ENCODE measurements at places on chromosomes 13 and 19.
A peak's percentile ranks its signal among the peaks of the same experiment; 100 is the strongest.

GRCh38 chr19:51573331-51573730 lies 2.2 kb downstream of the ZNF175 start:
- no peak for DNase-seq

DNA sequence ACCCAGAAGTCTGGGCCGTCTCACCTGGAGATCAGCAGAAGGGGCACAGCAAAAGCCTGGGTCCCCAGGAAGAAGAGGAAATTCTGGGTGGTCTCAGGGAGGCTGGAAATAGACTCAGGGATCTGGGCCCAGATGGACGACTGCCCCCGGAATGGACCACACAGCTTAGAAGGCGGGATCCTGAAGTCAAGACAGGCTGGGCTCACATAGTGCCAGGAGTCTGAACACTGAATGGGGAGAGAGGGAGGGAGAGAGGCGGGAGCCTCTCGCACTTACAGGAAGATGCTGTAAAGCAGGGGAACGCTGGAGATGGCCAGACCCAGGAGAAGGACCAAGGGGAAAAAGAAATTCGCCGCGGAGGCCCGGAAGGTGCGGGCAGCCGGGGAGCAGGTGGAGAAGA lies 1.3 kb upstream of the LENG1 start:
- no peak for DNase-seq

GRCh38 chr13:114130837-114131582 lies 1.4 kb downstream of the RASA3 start:
- peak; percentile 80 for DNase-seq

DNA sequence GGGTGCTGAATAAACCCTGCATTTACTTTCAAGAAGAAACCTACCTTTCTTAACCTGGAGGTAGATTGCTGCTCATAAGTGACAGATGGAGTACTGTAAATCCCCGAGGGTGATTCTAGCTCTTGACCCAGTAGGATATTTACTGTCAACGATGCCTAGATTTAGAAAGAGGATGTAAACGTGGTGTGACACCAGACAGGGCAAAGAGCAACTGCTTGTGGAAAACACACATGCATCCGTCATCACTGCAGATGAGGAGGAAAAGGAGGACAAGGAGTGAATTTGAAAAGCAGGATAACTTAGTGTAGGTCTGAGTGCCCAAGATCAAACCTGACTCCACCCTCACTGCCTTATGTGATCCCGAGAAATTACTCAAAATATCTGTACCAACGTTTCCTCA lies 9.8 kb upstream of the CLN5 start:
- no peak for DNase-seq

- no peak for DNase-seq
Measured at GRCh38 chr19:34502582-34503411, 21.2 kb downstream of the WTIP start.

- no peak for DNase-seq
Measured at GRCh38 chr13:101967781-101968180, 434.1 kb downstream of the FGF14 start.

DNA sequence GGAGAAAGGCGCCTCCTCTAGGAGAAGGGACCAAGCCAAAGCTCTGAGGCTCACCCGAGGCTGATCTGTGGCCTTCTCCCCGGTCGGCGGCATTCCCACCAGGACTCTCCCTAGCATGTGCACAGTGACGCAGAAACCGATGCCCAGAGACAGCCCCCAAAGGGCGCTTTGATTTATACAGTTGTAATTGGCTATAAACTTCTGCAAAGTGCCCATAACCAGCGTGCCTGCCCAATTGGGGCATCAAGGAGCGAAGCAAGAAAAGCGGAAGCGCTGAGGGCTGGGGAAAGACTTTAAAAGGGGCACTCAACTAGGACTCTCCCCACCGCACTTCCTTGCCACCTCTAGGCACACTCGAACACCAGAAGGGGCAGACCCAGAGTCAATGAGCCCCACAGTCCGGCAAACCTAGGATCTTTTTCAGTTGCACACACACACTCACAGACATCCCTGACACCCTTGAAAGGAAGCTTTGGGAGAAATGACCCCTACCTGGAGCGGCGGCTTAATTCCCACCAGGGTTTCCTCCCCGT lies 1.8 kb downstream of the CDX2 start:
- DNase-seq: no peak

- DNase-seq: no peak
Measured at GRCh38 chr13:32086791-32087441, 55.3 kb downstream of the FRY start.

DNA sequence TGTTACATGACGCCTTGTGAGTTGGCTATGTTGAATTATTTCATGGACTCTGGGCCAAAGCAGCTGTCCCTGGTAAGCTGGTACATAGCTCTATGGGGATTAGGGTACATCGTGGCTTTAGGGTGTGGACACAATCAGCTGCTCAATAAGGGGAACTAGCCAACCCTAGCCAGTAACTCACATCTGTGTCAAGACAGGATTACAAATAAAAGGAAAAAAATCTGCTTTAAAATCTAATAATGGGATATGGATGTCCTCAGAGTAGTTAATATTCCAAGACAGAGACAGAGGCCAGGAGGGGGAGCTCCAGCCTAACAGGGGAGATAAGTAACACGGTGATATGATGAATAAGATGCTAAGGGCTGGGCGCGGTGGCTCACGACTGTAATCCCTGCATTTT lies 21.1 kb upstream of the ZNF766 start:
- DNase-seq: no peak

- DNase-seq: no peak
Measured at GRCh38 chr13:22077764-22078163, 406.9 kb downstream of the FGF9 start.

GRCh38 chr13:29522044-29522685 lies 73.3 kb downstream of the SLC7A1 start:
- no peak for DNase-seq

DNA sequence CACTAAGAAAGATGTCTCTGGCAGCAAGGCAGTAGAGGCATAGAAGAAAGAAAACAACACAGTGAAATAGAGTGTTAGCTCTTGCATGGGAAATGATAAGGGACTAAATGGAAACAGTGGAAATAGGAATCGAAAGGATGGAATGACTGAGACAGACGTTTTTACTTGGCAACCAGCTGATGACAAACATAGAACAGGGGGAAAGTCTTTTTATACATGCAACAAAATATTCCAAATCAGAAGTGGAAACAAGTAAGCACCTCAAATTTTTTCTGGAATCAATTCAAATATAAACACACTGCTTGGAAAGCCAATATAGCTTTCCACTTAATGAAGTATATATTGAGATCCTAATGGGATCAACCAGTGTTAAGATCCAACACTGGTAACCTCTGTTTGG lies 110.2 kb downstream of the MZT1 start:
- DNase-seq: no peak

DNA sequence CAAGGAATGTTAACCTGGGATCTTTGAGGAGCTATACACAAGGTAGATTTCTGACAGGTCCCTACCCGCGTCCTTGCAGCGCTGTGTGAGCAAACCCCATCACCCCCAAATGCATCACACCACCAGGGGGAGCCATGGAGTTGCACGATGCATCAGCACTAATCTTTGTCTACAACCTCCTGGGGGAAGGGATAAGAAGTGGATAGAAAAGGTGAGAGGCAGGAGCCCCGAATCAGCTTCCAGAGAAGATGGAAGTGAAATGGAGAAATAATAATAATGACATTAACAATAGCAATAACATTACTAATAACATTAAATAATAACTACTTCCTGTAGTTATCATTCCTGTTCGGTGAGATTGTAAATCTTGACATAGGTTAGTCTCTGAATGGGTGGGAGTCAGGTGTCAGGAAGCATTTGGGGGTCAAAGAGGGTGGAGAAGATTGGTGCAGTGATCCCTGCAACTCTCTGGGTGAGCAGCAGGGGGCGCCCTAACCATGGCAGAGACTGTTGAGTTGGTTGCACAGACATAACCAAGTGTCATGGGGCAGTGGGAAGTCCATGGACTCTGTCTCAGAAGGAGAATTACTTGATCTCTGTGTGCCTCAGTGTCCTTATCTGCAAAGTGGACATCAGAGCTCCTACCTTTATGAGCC lies 16.5 kb downstream of the SIGLEC7 start:
- DNase-seq: peak; percentile 66

GRCh38 chr19:16022251-16022650 lies 54.0 kb upstream of the TPM4 start:
- DNase-seq: no peak

DNA sequence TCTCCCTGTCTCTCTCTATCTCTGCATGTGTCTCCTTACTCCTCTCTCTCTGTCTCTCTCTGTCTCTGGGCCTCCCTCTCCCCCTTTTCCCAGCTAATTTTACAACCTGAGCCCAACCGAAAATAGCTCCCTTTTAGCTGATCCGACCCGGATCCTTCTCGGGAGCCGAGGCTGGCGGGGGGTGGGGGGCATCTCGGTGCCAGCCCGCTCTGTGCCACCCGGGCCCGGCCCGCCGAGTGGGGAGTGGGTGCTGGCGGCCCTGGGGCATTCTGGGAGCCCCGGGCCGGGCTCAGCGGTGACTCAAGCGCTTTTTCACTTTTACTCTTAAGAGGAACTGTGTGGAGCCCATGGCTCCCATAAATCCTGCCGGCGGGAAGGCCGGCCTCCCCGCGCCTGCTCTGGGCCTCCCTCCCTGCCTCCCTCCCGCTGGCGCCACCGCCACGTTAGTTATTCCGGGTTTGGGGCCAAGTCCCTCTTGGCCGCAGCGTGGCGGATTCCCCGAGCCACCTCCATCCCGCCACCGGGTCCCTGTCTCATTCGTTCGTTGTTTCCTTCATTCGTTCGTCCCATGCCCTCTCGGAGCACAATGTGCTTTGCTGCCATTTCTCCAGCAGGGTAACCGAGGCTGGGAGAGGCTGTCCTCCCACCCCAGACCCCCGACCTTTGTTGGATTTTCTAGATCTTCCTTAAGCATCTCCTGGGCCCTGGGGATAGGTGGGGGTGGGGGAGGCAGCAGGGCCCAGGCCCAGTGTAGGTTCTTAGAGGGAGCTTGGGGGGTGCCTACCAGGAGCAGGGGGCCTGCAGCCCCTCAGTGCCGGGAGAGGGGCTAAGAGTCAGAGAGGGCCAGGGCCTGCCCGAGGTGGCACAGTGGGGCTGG lies 3.2 kb downstream of the NFIC start:
- DNase-seq: peak; percentile 61

- DNase-seq: no peak
Measured at GRCh38 chr19:39684267-39684666, 20.0 kb upstream of the LGALS14 start.

DNA sequence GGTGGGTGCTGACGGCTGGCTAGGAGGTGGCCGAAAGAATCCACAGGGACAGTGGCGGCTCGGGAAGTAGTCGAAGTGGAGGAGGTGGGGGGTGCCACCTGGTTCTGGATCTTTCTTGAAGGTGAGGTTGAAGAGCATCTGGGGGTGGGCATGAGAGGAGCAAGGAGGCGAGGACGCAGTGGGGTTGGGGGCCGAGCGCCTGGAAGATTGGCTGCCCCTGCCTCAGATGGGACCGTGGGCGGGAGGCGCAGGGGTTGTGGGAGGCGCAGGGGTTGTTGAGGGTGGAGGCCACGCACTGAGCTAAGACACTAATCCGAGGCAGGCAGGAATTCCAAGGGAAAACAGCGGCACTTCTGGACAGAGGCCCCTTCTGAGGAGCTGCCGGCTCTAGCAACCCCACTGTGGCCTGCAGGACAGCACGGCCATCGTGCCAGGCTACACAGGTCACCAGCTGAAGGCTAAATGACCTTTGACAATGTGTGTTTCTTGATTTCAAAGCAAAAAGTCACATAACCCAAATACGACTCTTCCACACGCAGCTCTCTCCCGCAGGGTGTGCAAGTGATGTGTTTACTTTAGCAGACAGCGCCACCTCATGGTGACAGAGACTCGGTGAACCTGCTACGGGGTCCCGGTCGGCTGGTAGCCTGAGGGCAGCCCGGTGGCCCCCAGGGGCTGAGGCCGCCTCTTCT lies 44.1 kb upstream of the RANBP3 start:
- DNase-seq: peak; percentile 83

DNA sequence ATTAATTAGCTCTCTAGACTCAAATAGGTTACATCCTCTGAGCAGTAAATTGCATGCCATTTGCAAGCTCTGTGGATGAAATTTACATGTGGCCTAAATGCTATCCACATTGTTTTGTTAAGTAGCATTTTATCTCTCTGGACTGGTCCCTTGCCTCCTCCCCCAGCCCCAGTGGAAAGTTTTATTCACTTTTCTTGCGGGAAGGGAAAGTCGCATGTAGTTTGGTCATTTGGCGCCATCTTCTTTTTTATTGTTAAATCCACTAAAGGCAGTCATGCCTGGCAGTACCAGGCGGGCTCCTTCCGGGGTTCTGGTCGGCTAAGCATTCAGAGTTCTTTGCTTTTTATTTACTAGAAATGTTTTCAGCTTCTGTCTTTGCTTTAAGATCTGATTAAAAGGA lies 188.7 kb downstream of the TM9SF2 start:
- DNase-seq: peak; percentile 28

DNA sequence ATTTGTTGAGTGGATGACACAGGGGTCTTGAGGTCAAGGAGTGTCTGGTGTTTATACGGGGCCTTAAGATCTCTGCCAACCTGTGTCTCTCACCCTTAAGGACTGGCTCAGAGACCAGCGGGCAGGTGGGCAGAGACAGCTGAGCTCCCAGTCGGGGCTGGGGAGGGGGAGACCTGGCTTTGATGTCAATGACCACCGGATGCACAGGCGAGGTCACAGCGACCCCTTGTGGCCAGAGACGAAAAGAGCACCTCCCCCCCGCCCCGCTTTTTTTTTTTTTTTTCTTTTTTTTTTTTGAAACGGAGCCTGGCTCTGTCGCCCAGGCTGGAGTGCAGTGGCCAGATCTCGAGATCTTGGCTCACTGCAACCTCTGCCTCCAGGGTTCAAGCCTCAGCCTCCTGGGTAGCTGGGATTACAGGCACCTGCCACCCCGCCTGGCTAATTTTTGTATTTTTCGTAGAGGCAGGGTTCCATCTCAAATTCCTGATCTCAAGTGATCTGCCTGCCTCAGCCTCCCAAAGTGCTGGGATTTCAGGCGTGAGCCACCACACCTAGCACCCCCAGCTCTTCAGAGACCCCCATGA lies 12.1 kb upstream of the KLK14 start:
- peak; percentile 31 for DNase-seq

GRCh38 chr13:31807090-31807541 lies 67.8 kb downstream of the RXFP2 start:
- peak; percentile 36 for DNase-seq

- peak; percentile 38 for DNase-seq
Measured at GRCh38 chr13:33757713-33758112, 60.2 kb upstream of the RFC3 start.

GRCh38 chr19:8423817-8424223 lies 10.7 kb downstream of the MARCHF2 start:
- DNase-seq: no peak

- DNase-seq: no peak
Measured at GRCh38 chr19:5949792-5950305, 28.1 kb downstream of the RANBP3 start.

GRCh38 chr13:27311518-27312210 lies 41.0 kb downstream of the RASL11A start:
- DNase-seq: no peak

GRCh38 chr13:21998279-21998990 lies 327.6 kb downstream of the FGF9 start:
- no peak for DNase-seq

Data from GM12865 (cell line).